Activated naive CD4-positive, alpha-beta T cell treated with anti-CD3 and anti-CD28 coated beads, Interleukin-2, amount 50 U/mL, for 72 hours (primary cell): ENCODE measurements at places on chromosomes 1 and 21.

DNA sequence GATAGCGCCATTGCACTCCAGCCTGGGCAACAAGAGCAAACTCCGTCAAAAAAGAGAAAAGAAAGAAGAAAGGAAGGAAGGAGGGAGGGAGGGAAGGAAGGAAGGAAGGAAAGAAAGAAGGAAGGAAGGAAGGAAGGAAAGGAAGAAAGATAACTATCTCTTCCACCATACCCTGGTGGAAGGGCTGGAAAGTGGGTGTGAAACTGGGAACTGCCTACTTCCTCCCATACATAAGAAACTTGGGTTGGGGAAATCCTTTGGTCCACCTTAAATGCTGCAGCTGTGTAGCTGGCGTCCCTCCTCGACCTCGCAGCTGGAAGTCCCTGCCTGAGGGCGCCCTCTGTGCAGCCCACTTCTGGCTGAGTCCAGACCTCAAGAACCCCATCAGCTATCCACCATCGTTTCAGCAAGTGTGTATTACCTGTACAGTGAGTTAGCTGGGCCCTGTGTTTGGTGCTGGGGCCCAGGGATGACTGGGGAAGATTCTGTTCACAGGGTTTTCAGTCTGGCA lies 4.6 kb upstream of the FAM167B start:
- DNase-seq: no peak

DNA sequence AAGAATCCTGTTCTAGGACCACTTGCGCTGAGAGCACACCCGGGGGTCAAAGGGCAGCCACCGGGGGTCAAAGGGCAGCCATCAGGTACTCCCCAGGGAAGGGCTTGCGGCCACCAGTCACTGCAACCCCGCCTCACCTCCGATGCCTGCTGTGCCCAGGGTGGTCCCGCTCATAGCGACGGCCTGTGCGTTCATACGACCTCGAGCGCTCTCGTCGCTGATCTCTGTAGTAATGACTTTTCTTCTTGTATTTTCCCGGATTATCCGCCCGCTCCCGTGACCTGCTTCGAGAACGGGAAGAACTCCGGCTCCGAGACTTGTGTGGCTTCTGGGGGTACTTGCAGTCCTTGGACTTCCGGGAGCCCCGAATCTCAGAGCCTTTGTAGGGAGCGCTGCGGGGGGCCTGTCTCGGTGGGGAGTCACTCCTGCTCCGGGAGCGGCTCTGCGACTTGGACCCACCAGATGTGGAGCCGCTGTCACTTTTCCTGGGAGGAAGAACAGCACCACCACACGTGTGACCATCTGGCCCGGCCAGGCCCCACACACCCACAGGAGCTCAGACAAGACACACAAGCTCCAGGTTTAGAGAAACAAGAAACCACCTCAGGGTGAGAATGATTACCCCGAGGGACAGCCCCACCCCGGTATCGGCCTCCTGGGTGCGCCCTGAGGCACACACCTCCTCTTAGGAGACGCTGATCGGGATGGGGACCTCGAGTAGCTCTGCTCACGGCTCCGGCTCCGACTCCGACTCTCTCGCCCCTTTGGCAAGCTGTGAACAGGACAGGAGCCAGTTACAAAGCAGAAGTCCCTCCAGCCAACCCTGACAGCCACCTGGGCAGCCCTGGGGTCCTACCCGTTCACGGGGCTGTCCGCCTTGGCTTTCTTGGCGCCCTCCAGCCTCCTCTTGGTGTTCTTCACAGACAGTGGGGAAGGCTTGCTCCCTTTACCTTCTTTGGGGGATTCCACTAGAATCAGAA lies 11.7 kb downstream of the CCNL2 start:
- DNase-seq: no peak

- DNase-seq: no peak
Measured at GRCh38 chr1:9028921-9029705, 2.9 kb upstream of the SLC2A7 start.

DNA sequence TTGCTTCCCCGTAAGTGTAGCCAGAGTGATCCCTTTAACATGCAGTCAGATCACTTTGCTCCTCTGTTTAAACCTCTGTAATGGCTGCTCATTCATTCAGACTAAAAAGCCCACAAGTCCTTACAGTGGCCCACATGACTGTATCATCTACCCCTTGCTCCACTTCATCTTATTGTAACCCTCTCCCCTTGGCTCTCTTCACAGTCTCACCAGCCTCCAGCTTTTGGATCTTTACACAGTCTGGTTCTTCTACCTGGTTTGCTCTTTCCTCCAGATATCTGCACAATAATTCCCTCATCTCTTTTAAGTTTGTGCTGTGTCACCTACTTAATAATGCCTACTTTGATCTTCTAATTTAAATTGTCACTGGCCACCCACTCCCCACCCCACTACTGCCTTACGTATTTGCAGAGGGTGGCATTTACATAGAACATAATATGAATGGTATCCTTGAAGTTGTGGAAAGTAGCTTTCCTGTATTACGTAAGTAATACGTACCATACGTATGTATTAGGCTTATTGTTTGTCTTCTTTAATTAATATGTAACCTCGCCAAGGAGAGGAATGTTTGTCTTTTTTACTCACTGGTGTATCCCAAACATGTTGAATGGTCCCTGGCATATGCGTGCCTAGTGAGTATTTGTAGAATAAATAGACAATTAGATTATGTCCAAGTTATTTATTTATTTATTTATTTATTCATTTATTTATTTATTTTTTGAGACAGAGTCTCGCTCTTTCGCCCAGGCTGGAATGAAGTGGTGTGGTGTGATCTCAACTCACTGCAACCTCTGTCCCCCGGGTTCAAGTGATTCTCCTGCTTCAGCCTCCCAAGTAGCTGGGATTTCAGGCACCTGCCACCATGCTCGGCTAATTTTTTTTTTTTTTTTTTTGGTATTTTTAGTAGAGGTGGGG lies 48.6 kb downstream of the TSNAX start:
- no peak for DNase-seq

DNA sequence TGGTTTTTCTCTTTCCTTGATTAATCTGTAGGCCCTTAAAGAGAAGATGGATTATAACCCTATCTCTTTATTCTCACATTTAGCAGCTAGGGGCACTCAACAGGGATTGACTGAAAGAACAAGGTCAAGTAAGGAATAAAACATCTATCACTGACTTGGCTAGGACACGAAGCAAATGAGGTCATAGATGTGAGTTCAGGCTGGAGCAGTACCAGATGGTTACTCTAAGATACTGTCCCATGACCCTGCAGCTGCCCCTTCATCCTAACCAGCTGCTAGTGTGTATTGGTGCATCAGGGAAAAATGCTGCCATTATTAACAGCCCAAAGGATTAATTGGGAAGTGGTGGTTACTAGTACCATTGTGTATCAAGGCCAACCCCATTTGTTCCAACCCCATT lies 221.9 kb downstream of the CTH start:
- DNase-seq: no peak

- DNase-seq: no peak
Measured at GRCh38 chr1:153293480-153293775, 19.3 kb downstream of the PGLYRP3 start.

DNA sequence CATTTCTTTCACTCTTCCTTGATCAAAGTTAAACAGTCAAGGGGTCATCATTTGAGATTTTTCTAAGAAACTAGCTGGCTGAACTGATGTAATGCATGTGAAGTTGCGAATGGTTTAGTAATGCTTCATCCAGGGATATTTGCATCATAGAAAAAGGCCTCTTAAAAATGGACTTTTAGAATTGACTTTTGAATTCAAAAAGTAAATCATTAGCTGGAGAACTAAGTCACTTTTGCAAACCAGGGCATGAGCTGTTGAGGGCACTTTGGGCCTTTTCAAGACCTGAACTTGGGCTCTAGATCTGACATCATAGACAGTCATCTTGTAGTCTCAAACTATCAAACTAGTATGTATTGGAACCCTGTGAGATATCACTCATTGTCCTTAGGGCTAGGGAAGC lies 85.0 kb downstream of the GRIK1 start:
- DNase-seq: no peak

DNA sequence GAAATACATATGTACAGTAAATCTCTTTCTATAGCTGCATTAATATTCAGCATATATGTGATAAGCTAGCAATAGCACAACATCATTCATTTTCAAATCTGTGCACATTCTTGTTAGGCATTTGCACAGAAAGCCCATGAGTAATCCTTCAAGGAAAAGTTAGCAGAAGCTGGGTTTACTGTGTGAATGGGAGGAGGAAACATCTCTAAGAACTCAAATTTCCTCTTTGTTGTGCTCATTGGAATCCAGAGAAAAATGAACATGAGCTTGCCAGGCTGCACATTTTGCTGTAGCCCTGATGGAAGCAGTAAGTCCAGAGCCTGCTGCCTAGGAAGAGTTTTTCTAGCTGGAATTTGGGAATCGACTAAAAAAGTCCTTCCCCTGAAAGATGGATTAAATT lies 214.2 kb upstream of the FOXD3 start:
- no peak for DNase-seq

- no peak for DNase-seq
Measured at GRCh38 chr1:38077523-38078147, 31.0 kb upstream of the POU3F1 start.

GRCh38 chr1:29247044-29247443 lies 10.7 kb downstream of the PTPRU start:
- no peak for DNase-seq

DNA sequence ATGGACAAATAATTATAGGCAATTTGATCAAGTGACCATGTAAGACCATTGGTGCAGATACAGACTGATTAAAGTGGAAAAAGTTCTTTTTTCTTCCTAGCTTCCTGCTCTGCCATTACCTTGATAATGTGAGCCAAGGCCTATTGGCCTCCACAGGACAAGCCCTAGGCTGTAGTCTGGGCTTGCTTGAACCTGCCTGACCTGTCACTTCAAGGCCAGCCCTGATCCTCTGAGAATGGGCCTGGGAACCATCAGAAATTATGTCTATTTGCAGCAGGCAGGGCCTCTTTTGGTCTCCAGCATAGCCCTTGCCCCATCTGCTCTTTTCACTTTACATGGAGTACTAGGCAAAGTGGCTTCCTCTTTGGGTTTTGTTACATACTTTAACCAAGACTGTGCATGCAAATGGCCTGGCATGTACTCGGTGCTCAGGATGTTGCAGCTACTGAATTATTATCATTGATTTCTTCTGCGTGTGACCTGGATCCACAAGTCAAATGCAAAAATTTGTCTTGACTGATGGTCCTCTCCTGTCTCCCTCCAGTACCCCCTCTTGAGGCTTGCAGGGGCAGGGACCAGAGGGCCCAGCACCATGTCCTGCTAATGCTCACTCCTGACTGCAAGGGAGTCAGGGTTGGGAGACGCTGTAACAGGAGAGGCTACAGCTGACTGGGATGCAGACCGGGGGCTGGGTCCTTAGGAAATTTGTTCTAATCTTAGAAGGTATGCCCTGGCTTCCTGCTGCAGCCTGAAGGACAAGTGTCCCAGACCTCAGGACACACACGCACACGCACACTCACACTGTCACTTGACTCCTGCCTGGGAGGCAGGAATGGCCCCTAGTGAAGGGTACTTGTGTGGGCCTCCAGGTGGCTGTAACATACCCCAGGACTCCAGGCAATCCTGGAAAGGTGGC lies 39.4 kb downstream of the RCSD1 start:
- no peak for DNase-seq

- no peak for DNase-seq
Measured at GRCh38 chr1:204102029-204102611, 29.2 kb downstream of the SOX13 start.

DNA sequence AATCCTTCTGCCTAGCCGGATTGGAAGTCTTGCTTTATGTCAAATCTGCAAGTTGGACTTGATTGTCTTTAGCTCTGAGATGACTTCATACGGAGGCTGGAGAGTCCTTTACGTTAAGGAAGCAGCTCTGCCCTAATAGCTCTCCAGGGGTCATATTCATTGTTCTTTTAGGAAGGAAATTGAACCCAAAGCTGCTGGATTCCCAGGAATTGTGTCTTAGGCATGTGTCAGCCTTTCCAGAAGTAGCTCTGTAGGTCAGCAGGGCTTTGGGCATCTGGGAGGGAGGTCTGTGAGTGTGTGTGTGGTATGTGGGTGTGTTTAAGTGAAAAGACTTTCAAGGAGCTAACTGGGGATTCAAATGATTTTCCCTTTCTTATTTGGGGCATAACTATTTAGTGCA lies 82.4 kb downstream of the ABCA4 start:
- no peak for DNase-seq

GRCh38 chr1:204384636-204385352 lies 25.1 kb upstream of the PLEKHA6 start:
- DNase-seq: no peak

DNA sequence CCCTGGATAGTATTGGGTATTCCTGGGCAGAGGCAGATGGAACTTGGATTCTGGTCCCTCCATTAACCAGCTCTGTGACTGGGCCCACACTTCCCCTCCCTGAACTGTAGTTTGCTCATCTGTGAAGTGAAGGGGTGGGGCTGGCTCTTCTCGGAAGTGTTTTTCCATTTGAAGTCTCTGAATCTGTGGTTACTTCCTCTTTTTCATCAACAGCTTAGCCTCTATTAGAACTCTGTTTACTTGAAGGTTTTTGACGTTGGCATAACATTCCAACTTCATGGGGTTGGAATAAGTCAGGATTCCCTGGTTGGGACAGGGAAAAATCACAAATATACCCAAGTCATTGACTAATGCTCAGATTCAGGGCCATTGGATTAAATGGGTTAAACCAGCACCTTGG lies 3.6 kb downstream of the KIAA0040 start:
- DNase-seq: no peak

GRCh38 chr1:61425040-61425439 lies 299.9 kb downstream of the TM2D1 start:
- DNase-seq: no peak

DNA sequence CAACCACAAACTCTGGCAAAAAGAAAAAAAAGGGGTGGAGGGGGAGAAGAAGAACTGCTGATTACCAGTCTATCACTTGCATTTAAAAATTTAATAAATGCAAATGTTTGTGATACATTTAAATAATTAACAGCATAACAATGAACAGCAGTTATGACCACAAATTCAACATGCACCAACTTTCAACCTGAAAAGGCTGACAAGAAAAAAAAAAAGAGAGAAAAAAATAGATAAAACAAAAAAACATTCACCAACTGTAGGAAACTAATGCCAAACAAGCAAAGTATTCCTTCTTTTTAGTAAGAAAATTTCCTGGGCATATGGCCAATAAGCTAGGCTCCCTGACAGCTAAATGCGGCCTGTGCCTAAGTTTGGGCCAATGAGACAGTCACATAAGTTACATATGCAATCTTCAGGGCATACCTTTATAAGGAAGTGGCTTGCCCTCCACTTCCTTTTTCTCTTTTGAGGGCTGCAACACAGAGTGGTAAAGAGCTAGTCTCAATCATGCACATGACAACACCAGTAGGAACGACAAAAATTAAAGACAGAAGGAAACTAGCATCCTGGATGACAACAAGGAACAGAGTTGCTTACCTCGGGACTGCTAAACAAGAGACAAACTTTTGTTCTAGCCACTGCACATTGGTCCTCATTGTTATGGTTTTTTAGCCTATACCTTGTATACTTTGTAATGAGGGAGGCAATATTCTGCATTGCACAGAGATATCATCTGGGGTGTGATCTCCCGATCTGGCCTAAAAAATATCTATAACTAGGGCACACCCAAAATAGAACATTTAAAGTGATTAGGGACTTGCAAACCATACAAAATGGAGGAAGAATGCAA lies 24.2 kb upstream of the PHTF1 start:
- no peak for DNase-seq

- DNase-seq: no peak
Measured at GRCh38 chr21:16457498-16457897, 727.7 kb downstream of the USP25 start.
